ENCODE measurements at places on chromosomes 7 and 10. TPM values are rescaled to one million over a fixed set of nuclear protein-coding genes. Genes with fewer than 3 reads are reported as not detected.

NUTM2A gene
- total RNA-seq = 0.93 TPM

CHN2 gene
- total RNA-seq = 0.70 TPM

SNCG gene
- total RNA-seq = not detected

ARMC3 gene
- total RNA-seq = not detected

- DNase-seq = no peak
- H3K36me3 ChIP-seq = no peaks in the 10 kb centered on the region
- no peak overlapping the region for H3K27ac ChIP-seq
- no peaks in the 10 kb centered on the region for H3K4me1 ChIP-seq
Observed at GRCh38 chr7:19920166-19920565, 146.7 kb upstream of the TMEM196 start.

DNA sequence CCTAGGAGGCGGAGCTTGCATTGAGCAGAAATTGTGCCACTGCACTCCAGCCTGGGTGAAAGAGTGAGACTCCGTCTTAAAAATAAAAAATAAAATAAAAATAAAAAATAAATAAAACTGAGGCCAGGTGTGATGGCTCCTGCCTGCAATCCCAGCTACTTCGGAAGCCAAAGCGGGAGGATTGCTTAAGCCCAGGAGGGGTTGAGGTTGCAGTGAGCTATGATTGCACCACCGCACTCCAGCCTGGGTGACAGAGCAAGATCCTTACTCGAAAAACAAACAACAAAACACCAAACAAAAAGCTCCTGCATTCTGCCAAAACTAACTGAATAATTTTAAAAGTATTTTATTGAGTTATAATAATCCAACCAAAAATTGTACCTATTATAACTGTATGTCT is 36.2 kb downstream of the AGAP4 start:
- no peaks in the 10 kb centered on the region for H3K36me3 ChIP-seq
- H3K4me1 ChIP-seq = no peaks in the 10 kb centered on the region
- DNase-seq = no peak
- H3K27ac ChIP-seq = no peak overlapping the region
- peaks cover 7% of the 10 kb centered on the region for H3K27me3 ChIP-seq

GRCh38 chr10:661597-662222 is 27.8 kb downstream of the DIP2C start:
- no peak overlapping the region for H3K27ac ChIP-seq
- H3K4me3 ChIP-seq = no peak overlapping the region
- peaks cover 30% of the 10 kb centered on the region for H3K4me1 ChIP-seq
- DNase-seq = no peak
- no peaks in the 10 kb centered on the region for H3K36me3 ChIP-seq

DNA sequence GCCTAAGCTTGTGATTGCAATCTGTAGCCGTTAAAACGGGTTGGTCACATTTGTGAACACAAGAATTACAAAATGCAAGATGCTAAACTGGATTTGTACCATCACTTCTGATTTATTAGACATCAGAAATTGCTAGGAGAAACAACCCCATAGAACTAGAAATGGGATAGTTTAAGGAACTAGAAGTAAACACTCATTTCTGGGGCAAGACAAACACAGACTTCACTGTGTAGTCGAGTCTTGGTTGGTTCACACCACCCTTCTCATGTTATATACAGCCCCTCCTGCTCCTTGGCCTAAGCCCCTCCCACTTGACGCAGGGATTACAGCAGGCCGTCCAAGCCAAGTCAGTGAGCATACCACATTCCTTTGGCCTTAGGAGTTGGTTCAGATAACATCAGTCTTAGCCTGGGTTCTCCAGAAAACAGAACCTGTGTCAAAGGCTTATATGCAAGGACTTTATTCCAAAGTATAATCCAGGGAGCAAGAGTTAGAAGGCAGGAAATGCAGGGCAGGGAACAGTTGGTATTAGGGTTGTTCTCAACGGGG is 2.0 kb upstream of the NRAP start:
- no peak overlapping the region for H3K27ac ChIP-seq
- H3K4me1 ChIP-seq = peaks cover 4% of the 10 kb centered on the region
- no peak for DNase-seq

- peaks cover 40% of the 10 kb centered on the region for H3K4me1 ChIP-seq
- no peak for DNase-seq
- no peak overlapping the region for H3K27ac ChIP-seq
- H3K27me3 ChIP-seq = no peaks in the 10 kb centered on the region
- no peaks in the 10 kb centered on the region for H3K36me3 ChIP-seq
Observed at GRCh38 chr10:43231523-43232078, 35.3 kb downstream of the RASGEF1A start.

GRCh38 chr7:90262438-90262837 is 17.5 kb downstream of the CFAP69 start:
- H3K27me3 ChIP-seq = peaks cover 10% of the 10 kb centered on the region
- DNase-seq = no peak
- no peaks in the 10 kb centered on the region for H3K36me3 ChIP-seq
- no peak overlapping the region for H3K4me3 ChIP-seq
- no peaks in the 10 kb centered on the region for H3K4me1 ChIP-seq

GRCh38 chr7:39695852-39696586 is 72.6 kb downstream of the RALA start:
- H3K27me3 ChIP-seq = no peaks in the 10 kb centered on the region
- H3K27ac ChIP-seq = peak overlapping the region; percentile 27
- DNase-seq = no peak
- peaks cover 8% of the 10 kb centered on the region for H3K4me1 ChIP-seq
- no peak overlapping the region for H3K4me3 ChIP-seq

DNA sequence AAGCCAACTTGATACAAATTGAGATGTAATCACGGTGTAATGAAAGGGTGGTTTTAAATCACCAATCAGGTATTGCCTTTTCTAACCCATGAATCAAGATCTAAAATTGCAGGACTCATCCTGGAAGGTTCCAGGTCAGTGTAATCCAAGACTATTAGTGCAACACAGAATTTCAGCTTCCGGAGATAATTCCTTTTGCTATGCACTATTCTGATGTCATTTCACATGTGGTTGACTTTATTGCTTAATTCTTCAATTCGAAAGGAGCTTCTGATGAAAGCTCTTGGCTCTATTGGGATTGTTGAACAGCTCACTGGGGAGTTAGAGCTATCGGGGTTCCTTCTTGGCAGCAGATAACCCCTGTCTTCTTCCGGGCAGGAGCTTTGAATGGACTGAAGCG is 147.4 kb upstream of the INSYN2A start:
- DNase-seq = no peak
- no peaks in the 10 kb centered on the region for H3K36me3 ChIP-seq
- no peak overlapping the region for H3K27ac ChIP-seq
- H3K4me1 ChIP-seq = no peaks in the 10 kb centered on the region

GRCh38 chr10:43260117-43260761 is 6.6 kb downstream of the RASGEF1A start:
- H3K4me1 ChIP-seq = peaks cover 12% of the 10 kb centered on the region
- H3K36me3 ChIP-seq = no peaks in the 10 kb centered on the region
- no peak for DNase-seq
- no peak overlapping the region for H3K4me3 ChIP-seq
- peaks cover 5% of the 10 kb centered on the region for H3K27me3 ChIP-seq
- H3K27ac ChIP-seq = no peak overlapping the region

Measured in natural killer cell treated with Interleukin-12 subunit alpha and Interleukin-12 subunit beta and Interleukin-15 and Interleukin-18, amount 100 ng/mL, for 72 hours (primary cell).